ENCODE measurements at places on chromosomes 4 and X.

GRCh38 chrX:36908801-36909675 lies 99.1 kb upstream of the FAM47C start:
- no peaks in the 10 kb centered on the region for H3K4me1 ChIP-seq
- no peaks in the 10 kb centered on the region for H3K27me3 ChIP-seq
- no peak overlapping the region for H3K27ac ChIP-seq
- no peaks in the 10 kb centered on the region for H3K36me3 ChIP-seq
- no peak for DNase-seq
- H3K4me3 ChIP-seq, result no peak overlapping the region

DNA sequence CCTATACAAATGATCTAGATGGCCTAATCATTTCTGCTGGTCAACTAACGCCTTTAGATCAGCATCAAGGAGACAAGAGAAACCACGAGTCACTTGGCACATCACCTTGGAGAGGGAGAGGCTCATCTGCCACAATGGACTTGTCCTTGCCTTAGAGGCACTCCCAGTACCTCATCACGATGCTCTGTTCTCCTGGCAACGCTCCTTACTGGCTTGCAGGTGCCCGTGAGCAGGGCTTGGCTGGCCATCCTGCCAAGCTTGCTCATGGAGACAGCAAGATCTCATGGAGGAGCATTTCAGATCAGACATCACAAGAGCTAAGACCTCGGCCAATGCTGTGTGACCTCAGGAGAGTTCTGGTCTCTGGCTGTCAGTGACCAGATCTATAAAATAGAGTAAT lies 2.7 kb upstream of the SMIM20 start:
- H3K27me3 ChIP-seq, result no peaks in the 10 kb centered on the region
- no peaks in the 10 kb centered on the region for H3K36me3 ChIP-seq
- no peak overlapping the region for H3K4me3 ChIP-seq
- no peak for DNase-seq
- no peaks in the 10 kb centered on the region for H3K4me1 ChIP-seq

DNA sequence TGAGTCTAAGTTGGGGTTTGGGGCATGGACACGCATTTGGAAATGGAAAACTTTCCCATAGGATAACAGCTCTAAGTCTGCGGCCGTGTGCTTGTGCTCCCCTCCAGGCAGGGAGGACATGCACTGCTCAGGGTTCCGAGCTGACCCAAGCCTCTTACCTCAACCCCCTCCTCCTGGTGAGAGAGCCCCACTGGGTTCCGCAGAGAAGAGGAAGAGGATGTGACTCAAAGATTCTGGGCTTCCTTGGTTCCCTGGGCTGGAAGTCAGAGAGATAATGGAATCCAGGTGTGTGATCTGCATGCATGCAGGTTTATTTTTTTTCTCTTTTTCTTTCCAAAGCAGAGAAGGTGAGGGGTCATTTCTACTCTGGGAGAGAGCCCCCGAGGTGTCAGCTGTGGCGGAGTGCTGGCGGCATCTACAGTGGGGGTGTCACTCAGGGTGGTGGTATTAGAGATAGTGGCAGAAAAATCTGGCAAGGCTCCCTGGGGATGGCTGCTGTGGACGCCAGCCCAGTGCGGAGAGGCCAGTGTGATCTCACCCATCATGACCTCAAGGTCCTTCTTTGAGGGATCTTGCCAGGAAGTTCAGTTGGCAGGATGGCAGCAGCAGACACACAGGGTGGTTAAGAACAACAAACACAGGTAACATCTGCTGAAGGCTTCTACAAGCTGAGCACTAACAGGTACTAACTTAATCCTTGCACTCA lies 168.7 kb upstream of the HAND2 start:
- no peak for DNase-seq
- no peak overlapping the region for H3K4me3 ChIP-seq
- no peaks in the 10 kb centered on the region for H3K27me3 ChIP-seq
- no peak overlapping the region for H3K27ac ChIP-seq
- no peaks in the 10 kb centered on the region for H3K36me3 ChIP-seq

DNA sequence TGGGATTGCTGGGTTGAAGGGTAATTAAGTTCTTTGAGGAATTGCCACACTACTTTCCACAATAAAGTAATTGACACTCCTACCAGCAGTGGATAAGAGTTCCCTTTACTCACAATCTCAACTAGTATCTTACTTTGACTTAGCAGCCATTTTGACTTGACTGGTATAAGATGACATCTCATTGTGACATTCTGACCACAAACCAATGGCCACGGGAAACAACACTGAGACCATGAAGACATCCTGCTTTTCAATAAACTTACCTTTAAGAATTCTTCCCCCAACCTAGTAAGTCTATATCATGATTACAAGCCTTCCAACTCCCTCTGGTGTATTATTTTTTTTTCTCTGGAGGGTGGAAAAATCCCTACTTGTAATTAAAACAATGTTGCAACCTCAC lies 66.9 kb upstream of the WDR1 start:
- peaks cover 7% of the 10 kb centered on the region for H3K4me1 ChIP-seq
- no peak overlapping the region for H3K4me3 ChIP-seq
- DNase-seq, result no peak
- no peaks in the 10 kb centered on the region for H3K36me3 ChIP-seq
- H3K27ac ChIP-seq, result no peak overlapping the region
- peaks cover 4% of the 10 kb centered on the region for H3K27me3 ChIP-seq

DNA sequence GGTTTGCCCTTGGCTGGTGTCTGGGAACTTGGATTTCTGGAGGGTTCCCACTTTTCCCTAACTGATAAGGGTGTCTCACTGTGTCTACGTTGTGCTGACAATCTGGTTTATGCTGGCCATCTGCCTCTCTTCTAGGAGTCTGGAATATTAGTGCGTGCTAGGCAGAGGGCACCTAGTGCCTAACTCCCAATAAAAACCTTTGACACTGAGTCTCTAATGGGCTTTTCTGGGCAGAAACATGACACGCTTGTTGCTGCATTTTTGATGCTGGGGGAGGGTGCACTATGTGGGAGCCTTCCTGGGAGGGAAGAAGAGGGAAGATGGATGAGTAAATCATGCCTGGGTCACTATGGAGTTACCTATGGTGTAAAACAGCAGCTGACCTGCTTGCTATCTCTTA lies 16.3 kb upstream of the ZNF41 start:
- no peak overlapping the region for H3K27ac ChIP-seq
- H3K4me1 ChIP-seq, result no peaks in the 10 kb centered on the region
- no peak for DNase-seq
- H3K27me3 ChIP-seq, result no peaks in the 10 kb centered on the region
- no peaks in the 10 kb centered on the region for H3K36me3 ChIP-seq
- no peak overlapping the region for H3K4me3 ChIP-seq

GRCh38 chrX:25442499-25442898 lies 426.7 kb upstream of the ARX start:
- no peaks in the 10 kb centered on the region for H3K4me1 ChIP-seq
- peak; percentile 40 for DNase-seq
- no peak overlapping the region for H3K27ac ChIP-seq

DNA sequence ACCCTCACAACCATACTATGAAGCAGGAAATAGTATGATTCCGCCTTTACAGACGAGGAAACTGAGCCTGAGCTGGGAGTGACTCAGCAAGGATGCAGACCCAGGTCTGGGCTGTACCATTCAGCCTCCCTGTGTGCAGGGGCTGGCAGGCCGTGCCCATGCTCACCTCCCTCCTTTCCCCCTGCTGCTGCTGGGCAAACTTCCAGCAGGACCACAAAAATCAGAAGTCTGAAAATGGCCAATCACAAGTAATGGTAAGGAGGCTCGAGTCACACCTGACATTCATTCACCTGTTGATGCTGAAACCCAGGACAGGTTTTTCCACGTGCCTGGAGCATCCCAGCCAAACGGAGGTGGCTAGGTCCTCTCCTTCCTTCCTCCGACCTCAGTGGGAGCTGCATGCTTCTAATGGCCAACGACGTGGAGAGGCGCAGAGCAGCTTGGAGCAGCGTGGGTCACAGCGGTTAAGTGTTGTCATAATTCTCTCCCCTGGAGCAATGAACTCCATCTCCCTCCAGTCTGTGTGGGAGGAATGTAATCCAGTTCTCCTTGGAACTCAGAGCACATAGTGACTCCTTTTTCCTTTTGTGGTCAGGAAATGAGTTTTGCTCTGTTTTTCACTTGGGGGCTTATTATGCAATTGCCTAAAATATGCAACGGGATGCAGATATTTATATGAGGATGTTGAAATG lies 371.7 kb downstream of the BCOR start:
- H3K4me1 ChIP-seq, result no peaks in the 10 kb centered on the region
- no peak overlapping the region for H3K4me3 ChIP-seq
- no peaks in the 10 kb centered on the region for H3K36me3 ChIP-seq
- no peaks in the 10 kb centered on the region for H3K27me3 ChIP-seq

DNA sequence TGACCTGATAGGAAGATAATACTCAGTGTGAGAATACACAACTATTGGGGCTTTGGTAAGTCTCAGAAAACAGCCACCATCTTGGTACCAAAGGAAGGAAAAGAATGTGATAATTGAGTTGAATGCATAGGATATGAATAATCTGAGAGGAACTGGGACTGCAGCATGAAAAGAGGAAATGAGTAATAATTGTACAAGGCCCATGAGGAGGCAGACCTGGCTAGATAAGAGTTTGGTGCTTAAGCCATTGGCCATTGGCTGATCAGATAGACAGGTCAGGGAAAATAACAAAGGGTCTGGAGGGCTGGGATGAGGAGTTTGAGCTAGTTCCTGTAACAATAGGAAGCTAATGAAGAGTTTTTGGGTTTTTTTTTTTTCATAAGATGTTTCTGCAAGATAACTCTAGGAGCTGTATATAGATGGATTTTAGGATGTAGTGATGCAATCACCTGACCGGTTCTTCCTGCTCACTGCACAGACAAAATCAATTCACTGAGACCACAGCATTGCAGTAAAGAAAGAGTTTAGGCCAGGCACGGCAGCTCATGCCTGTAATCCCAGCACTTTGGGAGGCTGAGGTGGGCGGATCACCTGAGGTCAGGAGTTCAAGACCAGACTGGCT lies 5.3 kb upstream of the TRMT2B start:
- no peak overlapping the region for H3K4me3 ChIP-seq
- no peaks in the 10 kb centered on the region for H3K4me1 ChIP-seq
- no peaks in the 10 kb centered on the region for H3K36me3 ChIP-seq
- no peaks in the 10 kb centered on the region for H3K27me3 ChIP-seq

DNA sequence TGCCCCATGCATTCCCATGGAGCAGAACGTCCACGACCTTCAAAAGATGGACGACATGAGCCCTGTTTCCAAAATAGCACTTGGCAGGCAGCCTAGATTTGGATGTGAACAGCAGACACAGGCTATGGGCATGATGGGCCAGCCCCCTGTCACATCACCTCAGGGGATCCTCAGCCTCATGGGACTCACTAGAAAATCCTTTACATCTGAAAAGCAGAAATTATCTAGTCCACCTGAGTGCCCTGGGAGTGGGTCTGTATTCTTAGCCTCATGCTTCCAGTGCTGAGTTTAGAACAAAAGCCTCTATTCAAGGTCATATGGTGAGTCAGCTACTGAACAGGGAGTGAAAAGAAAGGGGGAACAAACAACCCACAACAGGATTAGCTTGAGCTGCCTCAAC lies 35.8 kb downstream of the GRIA3 start:
- no peak overlapping the region for H3K27ac ChIP-seq
- no peaks in the 10 kb centered on the region for H3K36me3 ChIP-seq
- DNase-seq, result no peak
- no peaks in the 10 kb centered on the region for H3K4me1 ChIP-seq

DNA sequence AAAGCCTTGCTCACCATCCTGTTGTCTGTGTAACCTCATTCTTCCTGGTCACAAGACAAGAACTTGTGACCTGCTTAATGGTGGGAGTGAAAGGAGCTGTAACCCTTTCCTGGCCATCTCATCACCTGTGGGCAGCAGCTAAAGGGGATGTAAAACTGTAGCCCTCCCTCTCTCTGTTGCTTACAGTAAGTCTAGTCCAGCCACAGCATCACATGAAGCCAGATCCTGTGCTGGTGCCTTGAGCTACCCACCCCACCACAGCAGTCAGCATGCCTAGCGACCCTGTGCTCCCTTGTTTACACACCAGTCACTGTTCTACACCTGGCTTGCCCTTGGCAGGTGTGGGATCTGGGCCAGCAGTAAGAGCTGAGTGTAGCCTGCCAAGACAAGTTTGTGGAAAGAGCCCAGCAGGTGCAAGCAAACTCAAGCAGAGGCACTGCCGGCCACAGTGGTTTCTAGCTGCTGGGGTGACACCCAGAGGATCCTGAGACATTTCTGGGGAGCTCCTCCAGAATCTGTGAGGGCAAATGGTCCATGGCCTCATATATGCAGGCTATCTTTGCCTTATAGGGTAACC lies 41.0 kb downstream of the UGT2B28 start:
- no peak overlapping the region for H3K4me3 ChIP-seq
- no peak overlapping the region for H3K27ac ChIP-seq
- no peaks in the 10 kb centered on the region for H3K27me3 ChIP-seq
- DNase-seq, result no peak
- H3K4me1 ChIP-seq, result no peaks in the 10 kb centered on the region

GRCh38 chr4:157080605-157081004 lies 4.7 kb downstream of the GLRB start:
- H3K4me1 ChIP-seq, result no peaks in the 10 kb centered on the region
- H3K36me3 ChIP-seq, result no peaks in the 10 kb centered on the region
- H3K27ac ChIP-seq, result no peak overlapping the region
- no peak for DNase-seq
- H3K27me3 ChIP-seq, result peaks cover 27% of the 10 kb centered on the region

DNA sequence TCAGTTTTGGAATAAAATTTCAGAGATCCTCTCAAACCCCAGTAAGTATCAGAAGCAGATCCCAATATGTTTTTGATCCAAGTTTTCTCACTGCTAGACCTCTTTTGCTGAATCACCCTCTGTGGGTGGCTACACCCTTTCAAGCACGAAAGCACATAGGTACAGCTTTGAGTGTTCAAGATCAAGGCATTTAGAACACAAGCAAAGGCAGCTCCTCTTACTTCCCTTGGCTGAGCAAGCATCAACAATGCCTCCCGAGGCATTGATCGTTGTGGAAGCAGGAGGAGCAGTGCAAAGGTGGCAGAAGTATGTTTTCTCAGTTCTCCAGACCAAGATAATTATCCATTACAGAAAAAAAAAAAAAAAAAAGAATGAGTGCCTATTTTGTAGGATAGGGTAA lies 72.0 kb upstream of the TSPAN7 start:
- no peaks in the 10 kb centered on the region for H3K4me1 ChIP-seq
- DNase-seq, result no peak
- H3K36me3 ChIP-seq, result no peaks in the 10 kb centered on the region
- no peak overlapping the region for H3K4me3 ChIP-seq
- no peak overlapping the region for H3K27ac ChIP-seq
- H3K27me3 ChIP-seq, result no peaks in the 10 kb centered on the region

- no peaks in the 10 kb centered on the region for H3K27me3 ChIP-seq
- peak; percentile 86 for DNase-seq
- H3K4me1 ChIP-seq, result no peaks in the 10 kb centered on the region
- H3K27ac ChIP-seq, result no peak overlapping the region
- H3K4me3 ChIP-seq, result no peak overlapping the region
Observed at GRCh38 chr4:154018659-154019058, 229.8 kb upstream of the SFRP2 start.

DNA sequence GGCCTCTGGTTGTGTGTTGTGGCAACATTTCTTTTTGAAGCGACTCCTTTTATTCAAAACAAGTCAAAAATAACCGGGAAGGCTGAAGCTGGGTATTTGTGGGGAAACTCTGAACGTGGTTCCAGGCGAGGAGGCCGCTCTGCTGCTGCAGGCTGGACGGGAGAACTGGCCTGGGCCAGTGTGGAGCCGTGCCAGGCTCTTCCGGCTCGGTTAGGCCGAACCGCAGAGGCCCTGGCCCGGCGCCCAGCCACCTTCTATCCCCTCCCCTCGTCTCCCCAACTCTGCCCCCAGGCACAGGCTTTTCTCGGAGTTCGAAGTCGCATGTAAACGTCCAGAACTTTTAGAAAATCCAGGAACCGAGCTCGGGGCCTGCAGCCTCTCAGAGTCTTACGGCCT lies 2.4 kb upstream of the BCOR start:
- no peak overlapping the region for H3K27ac ChIP-seq
- DNase-seq, result peak; percentile 72
- H3K27me3 ChIP-seq, result no peaks in the 10 kb centered on the region
- no peaks in the 10 kb centered on the region for H3K36me3 ChIP-seq
- H3K4me1 ChIP-seq, result no peaks in the 10 kb centered on the region
- peak overlapping the region; percentile 15 for H3K4me3 ChIP-seq

Measured in endodermal cell (in vitro differentiated cells).